ENCODE measurements at places on chromosomes 7 and 10.

GRCh38 chr10:77671594-77672252, 34.1 kb upstream of the KCNMA1 start:
- DNase-seq = no peak

DNA sequence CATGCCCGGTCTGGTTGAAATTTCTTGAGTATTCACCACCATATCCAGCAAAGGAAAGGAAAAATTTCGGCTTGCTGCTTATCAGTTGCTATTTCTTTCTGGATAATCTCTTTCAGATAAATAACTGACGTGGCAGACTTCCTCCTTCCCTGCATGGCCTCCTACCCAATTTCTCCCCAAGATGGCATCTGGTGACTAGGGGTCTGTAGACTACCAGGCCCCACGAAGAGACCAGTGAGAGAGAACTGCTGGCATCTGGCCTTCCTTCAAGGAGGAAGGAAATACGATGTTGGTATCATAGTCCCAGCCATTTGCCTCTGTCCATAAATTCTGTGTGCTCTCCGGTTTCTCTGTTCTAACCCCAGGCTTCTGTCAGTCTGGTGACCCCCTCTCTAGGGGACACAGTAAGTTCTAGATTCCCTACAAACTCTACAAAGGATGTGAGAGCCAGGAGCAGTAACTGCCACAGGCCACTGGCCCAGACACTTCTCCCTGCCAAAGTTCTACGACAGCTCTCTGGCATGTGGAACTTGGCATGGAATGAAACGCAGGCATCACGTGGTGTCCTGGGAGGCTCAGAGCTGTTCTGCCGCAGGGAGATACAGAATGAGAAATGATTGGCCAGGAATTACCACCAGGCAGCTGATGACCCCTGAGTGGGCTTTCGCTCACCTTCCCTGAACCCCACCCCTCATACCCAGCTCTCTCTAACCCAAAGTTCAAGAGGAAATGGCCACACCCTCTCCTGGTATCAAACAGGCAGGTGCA, 30.0 kb upstream of the MSRB2 start:
- DNase-seq = no peak

DNA sequence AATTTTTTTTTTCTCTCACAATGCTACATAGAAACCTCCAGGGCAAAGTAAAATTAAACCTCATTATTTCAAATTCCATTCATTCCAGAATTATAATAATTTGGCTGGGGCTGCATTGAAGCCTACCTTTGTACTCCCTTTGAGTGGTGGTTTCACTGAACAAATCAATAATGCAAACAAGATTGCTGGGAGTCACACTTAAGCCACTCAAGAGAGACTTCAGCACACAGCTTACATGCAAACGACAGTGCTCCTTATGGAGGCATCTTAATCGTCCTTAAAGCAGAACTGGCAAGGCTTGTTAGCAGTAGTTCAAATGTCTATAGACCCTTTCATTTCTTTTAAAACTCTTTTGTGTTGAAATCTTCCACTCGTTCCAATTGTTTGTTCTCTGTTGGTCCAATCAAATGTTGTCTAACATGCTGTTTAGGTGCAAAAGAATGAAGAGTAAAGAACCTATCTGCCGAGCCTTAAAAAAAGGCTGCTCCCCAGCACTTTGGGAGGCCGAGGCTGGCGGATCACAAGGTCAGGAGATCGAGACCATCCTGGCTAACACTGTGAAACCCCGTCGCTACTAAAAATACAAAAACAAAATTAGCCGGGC, 294.9 kb downstream of the FGFR2 start:
- DNase-seq = no peak

GRCh38 chr10:123459371-123460091, 206.6 kb upstream of the GPR26 start:
- no peak for DNase-seq

DNA sequence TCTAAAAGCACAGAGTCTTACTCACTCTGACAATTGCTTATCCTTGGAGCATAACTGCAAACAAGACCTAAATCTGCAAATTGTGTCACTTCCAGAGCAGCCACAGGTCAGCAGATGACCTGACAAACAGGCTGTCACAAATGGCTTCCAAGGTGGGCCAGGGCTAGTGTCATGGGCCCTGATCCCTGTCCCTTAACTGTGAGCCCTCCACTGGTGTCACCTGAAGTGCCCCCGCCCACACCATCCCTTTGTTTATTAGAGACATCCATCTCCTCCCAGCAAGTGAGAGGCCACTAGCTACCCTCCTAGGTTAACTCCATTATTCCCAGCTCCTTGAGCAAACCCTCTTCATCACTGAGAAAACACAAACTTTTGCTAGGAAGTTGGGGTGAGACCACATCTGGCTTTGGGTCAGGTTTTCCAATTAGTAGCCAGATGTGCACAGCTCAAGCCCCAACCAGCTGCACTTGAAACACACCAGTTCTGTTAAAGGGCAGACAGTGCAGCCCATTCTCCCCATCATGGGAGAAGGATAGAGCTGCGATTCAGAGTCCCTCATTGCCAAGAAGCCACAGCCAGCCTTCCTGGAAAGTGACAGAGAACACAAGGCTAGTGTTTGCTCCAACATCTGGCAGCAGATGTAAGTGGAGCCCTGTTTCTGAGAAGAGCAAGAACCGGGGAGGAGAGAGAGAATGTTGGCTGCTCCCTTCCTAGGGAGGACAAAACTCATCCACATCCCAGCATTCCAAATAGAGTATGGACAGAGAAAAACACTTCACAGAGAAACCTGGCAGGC, 75.7 kb upstream of the NANOS1 start:
- no peak for DNase-seq

DNA sequence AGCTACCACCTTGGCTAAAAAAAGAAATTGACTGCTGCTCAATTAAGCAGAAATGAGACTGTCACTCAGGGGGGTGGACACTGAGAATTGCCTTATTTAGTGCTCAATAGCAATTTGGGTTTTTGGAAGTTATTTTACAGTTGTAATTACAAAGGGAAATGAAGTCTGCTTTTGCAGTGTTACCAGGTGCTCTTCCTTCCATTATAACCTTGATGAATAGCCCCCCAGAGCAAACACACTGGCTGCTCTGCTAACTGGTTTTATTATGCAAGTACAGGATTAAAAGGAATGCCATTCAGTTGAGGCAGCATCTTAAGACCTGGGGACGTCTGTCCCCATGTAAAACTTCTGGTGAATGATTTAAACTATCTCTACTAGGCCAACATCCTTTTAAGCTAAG, 191.0 kb downstream of the EVX1 start:
- no peak for DNase-seq

- DNase-seq = no peak
Observed at GRCh38 chr7:118005026-118005425, 131.8 kb upstream of the CTTNBP2 start.

GRCh38 chr10:72204296-72204695, 11.5 kb upstream of the ANAPC16 start:
- no peak for DNase-seq

GRCh38 chr7:41910940-41911600, 208.2 kb upstream of the INHBA start:
- DNase-seq = no peak

Data from activated CD8-positive, alpha-beta memory T cell treated with anti-CD3 and anti-CD28 coated beads, Interleukin-2, amount 50 U/mL, for 4 hours (primary cell).